ENCODE measurements at places on chromosomes 1 and 21.

DNA sequence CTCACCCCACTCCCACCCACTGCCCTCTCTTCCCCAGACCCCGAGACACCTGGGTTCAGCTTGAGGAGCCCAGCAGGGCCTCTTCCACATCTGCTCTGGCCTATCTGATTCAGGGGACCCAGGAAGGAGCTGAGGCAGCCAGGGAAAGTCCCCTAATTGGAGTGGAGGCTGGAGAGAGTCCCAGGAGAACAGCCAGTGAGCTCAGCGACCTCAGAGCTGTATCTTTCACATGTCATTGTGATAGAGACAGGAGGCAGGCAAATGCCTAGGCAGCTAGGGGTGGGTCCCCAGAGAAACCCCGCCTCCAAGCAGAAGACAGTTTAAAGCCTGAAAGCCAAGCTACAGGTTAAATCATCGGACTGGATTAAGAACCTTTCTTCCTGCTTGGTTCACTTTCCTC is 122.7 kb downstream of the MATN1 start:
- DNase-seq, result no peak

- DNase-seq, result no peak
These were observed 107.5 kb downstream of the TIAM1 start for GRCh38 chr21:31236528-31236927.

GRCh38 chr1:248871837-248872401 is 13.0 kb upstream of the ZNF692 start:
- DNase-seq, result no peak

GRCh38 chr1:70496181-70496580 is 85.1 kb downstream of the CTH start:
- no peak for DNase-seq

DNA sequence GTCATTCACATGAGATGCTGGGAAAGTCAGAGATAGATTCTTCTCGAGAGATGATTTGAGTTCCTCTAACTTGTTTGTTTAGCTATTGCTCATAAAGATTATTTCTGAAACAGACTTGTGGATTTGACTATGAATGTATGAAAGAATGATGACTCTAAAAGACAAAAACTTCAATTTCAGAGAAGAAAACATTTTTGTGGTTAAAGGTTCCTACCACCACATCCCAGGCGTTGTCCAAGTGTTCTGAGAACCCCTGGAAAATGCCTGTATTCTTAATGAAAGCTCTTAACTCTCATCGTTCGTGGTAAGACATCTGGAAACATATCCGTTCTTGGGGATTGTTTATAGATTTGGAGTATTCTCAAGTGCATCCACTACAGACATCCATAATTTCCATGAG is 228.7 kb downstream of the BARHL2 start:
- DNase-seq, result no peak

DNA sequence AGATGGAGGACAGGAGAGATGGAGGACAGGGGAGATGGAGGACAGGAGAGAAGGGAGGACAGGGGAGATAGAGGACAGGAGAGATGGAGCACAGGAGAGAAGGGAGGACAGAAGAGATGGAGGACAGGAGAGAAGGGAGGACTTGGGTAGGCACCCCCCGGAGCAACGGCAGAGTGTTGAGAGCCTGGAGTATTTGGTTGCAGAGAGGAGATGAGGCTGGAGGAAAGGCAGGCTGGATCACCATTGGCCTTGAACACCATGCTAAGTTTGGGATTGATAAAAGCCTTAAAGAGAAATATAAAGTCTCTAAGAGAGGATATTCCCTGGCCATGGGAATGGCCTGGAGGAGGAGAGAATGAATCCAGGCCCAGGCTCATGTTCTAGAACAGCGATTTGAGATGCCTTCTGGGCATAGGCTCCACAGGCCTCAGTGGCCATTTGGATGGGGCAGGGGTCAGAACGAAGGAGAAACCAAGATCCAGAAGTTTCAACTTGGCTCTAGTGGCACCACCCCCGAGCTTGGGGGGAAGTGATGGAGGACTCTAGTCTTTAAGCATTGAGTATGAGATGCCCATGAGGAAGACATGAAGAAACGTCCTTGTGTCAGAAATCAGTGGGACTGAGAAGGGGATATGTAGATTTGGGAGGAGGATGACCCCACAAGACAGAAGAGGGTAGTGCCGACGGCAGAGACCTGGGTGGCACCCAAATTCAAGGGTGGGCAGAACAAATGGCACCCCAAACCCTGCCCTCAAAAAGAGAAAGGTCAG is 47.9 kb upstream of the EDN2 start:
- DNase-seq, result no peak

GRCh38 chr1:38046333-38046883 is at the start of gene POU3F1:
POU3F1 (minus strand) TSS chr1:38046793; CDS start chr1:38046743, 50 bp downstream.
- DNase-seq, result no peak

- no peak for DNase-seq
These were observed 1.1 kb upstream of the ABCD3 start for GRCh38 chr1:94416901-94417727.

- no peak for DNase-seq
These were observed 415.0 kb upstream of the ESRRG start for GRCh38 chr1:217138173-217138765.

DNA sequence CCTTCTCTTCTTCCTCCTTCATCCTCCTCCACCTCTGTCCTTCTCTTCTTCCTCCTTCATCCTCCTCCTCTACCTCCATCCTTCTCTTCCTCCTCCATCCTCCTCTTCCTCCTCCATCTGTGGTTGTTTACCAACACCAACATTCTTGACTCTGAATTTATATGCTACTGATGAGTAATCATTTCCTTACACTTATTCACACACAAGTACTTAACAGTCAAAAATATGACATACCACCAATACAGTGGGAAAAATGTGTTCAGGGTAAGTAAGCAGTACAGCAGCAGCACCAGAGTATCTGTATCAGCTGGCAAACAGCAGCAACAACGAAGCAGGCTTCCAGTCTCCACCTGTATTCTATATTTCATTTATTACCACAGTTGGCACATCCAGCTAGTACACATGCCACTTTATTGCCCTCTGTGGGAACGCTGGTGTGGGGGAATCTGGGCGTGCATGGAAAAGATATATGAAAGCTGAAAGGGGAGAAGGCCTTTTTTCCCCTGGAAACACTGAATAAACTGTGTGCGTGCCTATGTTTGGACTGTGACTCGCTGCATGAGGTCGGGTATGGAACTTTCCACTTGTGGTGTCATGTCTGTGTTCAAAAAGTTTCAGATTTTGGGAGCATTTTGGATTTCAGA is 16.0 kb downstream of the ADSS2 start:
- DNase-seq, result no peak

DNA sequence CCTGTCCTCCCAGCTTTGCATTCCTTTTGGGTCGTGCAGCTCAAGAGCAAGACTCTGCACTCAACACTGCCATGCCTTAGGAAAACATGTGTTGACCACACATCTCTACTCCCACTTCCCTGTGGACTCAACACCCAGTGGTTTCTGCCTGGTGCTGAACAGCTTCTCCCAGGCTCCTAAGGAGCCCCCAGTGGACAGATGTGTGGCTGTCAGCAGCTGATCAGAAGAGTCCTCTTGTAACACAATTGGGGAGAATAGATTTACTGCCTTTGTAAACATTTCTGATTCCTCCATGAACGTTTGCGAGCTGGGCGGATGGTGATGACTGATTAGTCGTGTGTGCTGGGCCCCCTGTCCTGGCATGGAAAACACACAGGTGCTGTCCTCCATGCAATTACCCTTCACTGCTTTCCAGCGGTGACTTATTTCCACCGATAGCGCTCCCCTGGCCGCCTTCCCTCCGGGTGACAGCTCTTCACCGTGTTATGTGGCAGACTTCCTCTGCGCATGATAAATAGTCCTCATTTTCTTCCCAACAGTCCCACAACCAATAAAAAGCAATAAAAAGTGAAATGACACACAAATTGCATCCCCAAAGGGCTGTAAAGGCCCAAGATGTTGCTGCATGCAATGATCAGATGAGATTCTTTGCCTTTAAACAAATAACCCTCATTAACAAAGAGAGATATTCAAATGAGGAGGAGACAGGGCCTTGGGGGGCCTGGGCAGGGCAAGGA is 249.4 kb upstream of the AJAP1 start:
- DNase-seq, result no peak

DNA sequence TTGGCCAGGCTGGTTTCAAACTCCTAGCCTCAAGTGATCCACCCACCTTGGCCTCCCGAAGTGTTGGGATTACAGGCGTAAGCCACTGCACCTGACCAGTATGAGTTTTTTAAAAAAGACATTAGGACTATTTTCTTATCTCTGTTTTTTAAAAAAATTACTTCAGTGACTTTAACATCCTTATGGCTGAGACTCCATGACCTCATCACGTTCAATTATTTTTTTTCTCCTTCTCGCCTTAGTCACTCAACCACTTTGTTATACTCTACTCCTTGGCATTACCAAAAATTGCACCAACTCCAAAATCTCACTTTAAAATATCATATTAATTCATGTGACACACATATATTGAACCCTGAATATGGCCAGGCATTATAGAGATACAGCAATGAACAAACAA is 35.5 kb downstream of the EIF2B3 start:
- no peak for DNase-seq

DNA sequence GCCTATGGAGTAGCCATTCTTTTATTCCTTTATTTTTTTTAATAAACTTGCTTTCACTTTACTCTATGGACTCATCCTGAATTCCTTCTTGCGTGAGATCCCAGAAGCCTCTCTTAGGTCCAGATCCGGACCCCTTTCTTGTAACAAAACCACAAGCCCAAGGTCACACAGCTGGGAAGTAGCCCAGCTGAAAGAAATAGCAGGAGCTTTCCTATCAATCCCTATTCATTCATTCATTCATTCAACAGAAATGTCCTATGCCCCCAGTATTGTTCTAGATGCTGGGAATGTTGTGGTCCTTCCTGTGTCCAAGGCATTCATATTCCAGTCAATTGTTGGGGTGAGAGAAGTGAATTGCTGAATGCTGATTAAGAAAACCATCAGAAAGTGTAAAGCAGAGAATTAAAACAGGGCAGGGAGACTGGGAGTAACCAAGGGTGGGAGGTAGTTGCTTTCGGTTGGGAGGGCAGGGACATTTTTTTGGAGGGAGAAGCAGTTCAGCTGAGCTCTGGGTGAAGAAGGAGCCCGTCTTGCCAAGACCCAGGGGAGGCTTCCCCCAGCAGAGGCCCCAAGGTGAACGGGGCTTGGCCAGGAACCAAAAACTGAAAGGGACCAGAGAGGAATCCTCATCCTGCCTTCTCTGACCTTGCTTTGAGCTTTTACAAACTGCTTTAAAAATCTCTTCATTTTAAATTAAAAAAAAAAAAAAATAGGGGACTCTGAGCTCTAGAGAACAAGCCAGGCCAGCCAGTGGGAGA is 10.8 kb downstream of the PLA2G2D start:
- DNase-seq, result no peak

GRCh38 chr1:3903141-3904005 is 3.3 kb upstream of the C1orf174 start:
- DNase-seq, result peak; percentile 58

DNA sequence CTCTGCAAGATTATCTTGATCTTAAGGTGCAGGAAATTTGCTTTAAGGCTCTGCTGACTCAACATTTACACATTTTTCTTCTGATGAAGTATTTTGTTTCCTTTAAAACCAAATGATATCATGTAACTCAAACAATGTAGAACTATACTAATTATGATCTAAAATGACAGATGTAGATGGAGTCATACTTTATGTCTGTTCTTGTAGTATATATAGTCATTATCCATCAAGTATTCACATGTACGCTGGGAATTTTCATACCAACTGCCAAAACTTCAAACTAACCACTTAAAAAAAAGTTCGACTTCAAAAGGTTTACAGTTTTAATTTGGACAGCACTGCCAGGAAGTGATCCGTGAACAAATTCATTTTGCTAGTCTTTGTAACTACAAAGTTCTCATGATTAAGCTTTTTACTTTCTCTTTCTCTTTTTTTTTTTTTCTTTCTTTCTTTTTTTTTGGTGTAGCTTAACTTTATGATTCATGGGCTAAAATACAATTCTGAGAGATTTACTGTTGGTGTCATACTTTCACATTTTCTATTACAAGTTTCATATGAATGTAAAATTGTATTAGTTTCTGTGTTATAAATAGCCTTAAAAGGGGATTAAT is 509.0 kb upstream of the CXADR start:
- DNase-seq, result no peak

- DNase-seq, result no peak
These were observed 18.6 kb downstream of the DISP1 start for GRCh38 chr1:222833356-222833876.

GRCh38 chr21:28828981-28829380 is 163.7 kb downstream of the LTN1 start:
- no peak for DNase-seq

DNA sequence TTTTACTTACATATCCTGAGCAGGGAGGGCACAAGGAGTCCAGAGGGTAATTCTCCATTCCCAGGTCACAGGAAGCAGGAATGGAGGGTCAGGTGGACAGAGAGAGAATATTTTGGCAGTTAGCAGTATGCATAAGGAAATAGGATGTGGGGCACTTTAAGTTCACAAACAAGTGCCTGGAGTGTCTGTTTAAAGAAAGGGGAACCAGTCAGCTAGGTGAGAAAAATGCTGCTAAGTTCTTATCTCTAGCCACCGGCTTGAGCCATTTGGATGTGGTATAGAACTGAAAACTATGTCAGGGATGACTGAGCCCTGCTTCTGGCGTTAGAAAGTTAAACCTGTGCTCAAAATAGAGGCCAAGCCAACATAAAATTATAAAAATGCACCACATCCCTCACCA is 739.7 kb upstream of the NCAM2 start:
- DNase-seq, result no peak

- no peak for DNase-seq
These were observed 5.9 kb downstream of the CEP85 start for GRCh38 chr1:26239936-26240335.

DNA sequence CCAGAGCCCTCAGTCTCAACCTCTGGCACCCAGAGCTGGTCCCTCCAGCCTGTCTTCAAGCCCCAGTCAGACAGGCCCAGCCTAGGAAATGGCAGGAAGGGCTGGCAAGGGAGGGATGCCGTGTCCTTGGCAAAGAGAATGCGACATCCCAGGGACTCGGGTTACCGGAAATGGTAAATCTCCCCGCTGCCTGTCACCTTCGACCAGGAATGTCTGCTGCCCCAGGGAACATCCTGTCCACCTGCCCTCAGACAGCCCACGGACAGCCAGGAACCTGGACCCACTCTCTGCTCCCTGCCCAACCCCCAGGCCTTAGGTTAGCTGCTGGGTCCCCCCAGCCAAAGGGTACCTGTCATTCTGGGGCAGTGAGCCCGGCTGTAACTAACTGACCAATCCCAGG is 23.9 kb downstream of the HSPG2 start:
- DNase-seq, result no peak

DNA sequence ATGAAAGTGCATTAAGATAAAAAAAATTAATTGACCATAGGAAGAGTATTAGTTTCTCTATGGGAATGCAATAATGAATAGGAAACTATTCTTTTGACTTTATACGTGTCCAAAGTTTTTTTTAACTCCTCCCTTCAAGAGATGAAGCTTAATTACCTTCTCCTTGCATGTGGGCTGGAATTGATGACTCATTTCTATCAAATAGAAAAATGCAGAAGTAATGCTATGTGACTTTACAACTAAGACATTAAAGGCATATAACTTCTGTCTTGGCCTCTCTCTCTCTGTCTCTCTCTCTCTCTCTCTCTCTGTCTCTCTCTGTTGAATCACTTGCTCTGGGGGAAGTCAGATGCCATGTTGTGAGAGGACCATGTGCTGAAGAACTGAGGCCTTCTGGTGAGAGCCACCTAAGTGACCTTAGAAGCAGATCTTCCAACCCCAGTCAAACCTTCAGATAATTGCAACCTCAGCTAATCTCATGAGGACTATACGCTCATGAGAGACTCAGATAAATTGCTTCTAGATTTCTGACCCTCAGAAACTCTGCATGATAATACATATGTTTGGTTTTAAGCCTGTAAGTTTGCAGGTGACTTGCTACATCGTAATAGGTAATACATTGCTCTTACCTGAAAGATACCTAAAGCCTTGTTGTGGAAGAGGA is 414.2 kb downstream of the KCNT2 start:
- no peak for DNase-seq
